ENCODE measurements at places on chromosomes 6 and 20.

- DNase-seq, result no peak
Observed at GRCh38 chr6:169921217-169921616, 169.8 kb downstream of the ERMARD start.

GRCh38 chr20:1401451-1401907 lies 8.6 kb upstream of the FKBP1A start:
- no peak for DNase-seq

DNA sequence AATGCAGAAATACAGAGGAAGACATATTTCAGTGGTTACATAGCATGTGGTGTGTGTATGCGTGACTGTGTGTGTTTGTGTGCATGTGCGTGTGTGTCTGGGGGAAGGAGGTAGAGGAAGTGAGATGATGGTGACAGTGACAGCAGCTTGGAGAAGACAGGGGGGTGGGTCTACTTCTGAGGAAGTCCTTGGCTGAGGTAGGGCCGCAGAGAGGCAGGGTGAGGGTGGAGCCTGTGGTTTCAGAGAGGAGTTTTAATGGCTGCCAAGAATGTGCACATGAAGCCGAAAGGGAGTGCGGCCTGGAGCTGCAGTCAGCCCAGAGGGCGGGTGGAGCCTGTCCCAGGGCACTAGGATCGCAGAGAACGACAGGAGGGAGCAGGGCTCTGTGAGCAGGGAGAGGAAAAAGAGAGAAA lies 22.7 kb upstream of the RNF24 start:
- no peak for DNase-seq

DNA sequence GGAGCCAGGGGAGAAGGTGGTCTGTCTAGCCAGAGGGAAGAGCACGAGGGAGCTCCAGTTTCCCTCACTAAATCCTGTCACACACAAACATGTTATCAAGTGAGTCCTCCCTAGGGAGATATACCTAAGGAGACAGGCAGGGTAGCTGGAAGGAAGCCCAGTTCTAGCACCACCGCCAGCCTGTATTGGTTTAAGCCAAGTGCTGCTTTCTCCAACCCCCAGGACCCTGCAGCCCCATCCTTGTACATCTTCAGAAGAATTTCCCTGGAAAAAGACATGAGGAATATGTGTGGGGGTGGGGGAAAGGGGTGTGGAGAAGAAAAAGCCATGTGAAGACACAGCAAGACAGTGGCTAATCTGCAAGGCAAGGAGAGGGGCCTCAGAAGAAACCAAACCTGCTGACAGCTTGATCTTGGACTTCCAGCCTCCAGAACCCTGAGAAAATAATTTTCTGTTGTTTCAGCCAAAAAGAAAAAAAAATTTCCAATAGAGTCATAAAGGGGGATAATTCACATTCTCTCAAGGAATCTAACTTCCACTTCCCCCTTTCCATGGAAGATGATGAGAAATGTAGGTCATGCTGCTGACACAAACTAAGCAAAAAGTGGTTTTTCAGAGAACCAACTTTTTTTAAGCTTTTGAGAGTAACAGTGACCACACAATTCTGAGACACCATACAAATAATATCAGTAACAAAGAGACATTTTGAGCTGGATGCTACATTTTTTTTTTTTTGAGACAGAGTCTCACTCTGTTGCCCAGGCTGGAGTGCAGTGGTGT lies 103.2 kb upstream of the PRDM1 start:
- DNase-seq, result no peak

DNA sequence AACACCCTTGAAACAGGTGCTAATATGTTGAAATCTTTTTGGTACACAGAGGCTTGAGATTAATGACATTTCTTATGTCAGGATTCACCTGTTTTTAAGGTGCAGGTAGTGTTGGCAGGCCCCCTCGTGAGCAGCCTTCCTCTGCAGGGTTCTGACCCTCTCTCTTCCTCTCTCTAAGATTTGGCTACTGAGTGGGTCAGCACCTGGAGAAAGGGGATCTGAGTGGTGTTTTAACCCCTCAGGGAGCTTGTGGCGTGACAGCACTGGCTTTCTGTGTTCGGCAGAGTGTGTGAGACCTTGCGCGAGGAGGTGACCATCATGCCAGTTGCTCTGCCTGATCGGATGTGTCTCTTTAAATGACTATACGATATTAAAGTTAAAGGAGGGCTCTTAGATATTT lies 37.1 kb downstream of the HIVEP1 start:
- no peak for DNase-seq

DNA sequence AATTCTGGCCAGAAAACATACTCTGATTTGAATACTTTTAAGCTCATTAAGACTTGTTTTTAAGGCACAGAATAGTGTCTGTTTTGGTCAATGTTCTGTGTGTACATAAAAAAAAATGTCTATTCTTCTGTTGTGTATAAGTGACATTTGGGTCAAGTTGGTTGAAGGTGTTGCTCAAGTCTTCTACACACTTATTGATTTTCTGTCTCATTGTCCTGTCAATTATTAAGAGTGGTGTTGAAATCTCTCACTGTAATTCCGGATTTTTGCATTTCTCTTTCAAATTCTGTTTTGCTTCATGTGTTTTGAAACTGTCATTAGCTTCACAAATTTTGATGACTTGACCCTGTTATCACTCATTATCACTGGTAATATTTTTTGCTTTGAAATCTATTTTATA lies 37.5 kb upstream of the EPM2A start:
- no peak for DNase-seq

DNA sequence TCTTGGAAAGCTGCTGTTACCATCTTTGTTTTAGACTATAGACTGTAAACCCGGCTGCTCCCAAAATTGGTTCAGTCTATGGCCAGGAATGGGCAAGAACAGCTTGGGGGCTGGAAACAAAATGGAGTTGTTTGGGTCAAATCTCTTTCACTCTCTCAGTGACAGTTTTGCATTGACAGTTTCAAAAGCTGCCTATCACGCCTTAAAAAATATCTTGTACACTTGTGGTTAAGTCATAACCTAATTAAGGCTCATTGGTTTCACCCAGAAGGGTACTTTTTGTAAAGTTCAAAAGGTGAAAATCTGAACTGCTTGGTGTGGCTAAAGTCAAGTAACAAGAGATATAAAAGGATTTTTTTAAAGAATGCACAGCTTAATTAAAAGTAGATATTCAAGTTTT lies 76.1 kb upstream of the PRL start:
- no peak for DNase-seq

DNA sequence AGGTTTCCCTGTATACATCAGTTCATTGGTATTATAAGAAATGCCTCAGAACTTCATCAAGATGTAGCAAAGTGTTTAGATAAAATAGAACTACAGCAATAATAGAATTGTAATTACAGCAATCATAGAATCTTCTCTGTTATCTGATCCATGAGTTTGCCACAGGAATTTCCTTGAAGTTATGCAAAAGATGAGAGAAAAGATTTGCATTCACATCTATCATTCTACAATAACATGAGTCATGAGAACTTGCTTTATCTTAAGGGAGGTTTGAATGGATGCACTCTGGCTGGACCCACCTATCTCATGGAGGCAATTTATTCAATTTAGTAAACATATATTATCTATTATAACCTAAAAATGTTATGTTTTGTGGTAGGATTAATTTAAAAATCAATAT lies 329.8 kb upstream of the EPHA7 start:
- no peak for DNase-seq

- DNase-seq, result no peak
Observed at GRCh38 chr6:53547166-53547810, 2.4 kb upstream of the GCLC start.

DNA sequence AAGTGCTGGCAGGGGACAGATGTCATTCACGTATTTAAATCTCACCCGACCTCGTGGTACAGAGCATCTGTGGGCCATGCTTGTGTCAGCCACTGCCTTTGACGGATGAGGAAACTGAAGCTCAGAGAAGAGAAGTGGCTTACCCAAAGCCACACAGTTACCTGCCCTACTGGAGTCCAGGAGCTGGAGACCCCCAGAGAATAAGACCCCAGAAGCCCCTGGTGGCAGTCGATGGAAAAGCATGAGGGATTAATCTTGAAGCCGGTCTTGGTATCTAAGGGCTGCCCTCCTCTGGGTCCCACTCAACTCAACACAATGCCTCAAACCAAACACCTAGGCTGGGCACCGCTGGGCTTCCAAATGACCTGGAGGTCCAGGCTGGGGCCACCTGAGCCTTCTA lies 83.1 kb downstream of the GRM4 start:
- DNase-seq, result no peak

DNA sequence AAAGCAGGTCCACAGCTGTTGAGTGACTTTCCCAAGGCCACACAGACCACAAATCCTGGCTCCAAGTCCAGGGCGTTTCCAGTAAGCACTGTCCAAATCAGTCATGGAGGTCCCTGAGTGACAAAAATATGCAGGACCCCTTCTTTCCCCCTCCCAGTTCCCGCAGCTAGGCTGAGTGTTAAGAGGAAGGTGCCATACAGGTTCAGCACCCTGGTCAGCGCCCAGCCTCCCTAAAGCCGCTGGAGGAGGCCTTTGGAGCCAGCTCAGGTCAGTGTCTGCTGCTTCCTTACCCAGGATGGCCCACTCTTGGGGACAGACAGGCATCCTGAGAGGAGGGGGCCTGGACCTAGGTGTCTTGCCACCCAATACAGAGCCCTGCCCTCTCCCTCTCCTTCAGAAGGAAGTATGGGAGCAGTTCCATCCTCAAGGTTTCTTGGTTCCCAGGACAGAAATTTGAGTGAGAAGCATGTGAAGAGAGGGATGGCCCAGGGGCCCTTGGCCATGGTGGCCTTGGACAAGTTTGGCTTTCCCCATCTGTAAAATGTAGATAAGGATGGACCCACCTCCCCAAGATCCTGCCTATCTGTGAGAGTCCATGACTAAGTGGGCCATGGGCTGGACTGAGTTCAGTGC lies 13.2 kb downstream of the TMEM74B start:
- DNase-seq, result no peak

DNA sequence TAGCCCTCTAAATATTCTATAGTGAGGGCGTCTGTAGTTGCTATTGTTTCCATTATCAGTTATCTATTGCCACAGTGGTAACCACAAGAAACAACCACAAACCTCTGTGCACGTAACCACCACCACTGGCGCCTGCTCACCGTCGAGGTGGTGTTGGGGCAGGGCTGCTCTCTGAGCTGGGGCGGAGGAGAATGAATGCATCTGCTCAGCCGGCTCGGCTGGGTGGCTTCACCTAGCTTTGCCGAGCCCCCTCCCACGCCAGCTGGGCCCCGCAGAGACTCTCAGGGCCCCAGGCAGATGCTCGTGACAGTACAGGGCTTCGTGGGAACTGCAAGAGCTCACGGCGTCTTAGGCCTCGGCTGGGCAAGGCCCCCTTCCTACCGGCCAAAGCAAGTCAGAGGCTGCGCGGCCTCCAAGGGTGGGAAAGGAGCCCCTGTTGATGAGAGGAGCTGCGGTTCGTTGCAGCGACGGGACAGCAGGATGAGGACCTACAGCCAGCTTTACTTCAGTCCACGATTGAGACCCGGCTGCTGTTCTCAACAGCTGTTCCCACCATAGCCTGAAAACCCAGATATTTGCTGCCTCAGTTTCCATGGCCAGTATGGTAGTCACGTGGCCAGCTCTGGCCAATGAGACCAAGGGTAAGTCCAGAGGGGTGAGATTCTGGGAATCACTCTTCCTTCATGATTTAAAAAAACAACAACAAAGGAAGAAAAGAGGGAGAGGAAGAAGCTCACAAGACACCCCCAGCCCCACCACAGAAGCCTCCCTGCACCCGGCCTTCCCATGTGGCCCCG lies 120.2 kb upstream of the AFDN start:
- peak; percentile 12 for DNase-seq

GRCh38 chr6:133546098-133546497 lies 304.9 kb downstream of the EYA4 start:
- DNase-seq, result no peak

- DNase-seq, result no peak
Observed at GRCh38 chr6:132961122-132961521, 146.8 kb downstream of the RPS12 start.

GRCh38 chr20:19624221-19624965 lies 133.7 kb upstream of the RIN2 start:
- DNase-seq, result no peak

- DNase-seq, result no peak
Observed at GRCh38 chr6:138965291-138965874, 22.7 kb downstream of the REPS1 start.

DNA sequence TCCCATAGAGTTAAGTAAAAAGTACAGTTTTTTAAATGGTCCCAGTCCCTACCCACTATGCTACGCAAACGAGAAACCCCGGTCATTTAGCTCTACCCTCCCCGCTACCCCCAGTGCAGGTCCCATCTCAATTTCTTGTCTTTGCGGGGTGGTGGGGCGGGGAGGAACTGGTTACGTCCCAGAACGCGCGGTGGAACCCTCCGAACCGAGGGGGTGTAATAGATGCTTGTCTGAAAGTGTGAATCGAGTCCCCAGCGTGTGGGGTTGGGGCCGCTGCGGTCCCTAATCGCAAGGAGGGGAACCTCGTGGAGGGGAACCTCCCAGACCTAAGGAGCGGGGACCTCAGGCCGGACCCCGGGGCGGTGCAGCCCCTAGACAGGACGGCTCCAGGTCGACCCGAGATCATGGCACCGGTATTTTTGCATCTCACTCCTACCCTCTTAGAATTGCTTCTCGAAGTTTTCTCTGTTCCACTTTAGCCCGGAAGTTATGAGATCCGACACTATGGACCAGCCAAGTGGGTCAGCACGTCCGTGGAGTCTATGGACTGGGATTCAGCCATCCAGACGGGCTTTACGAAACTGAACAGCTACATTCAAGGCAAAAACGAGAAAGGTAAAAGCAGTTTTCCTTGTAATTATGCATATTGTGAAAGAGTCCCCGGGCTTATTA lies 779 bp downstream of the HEBP2 start:
- DNase-seq, result no peak

GRCh38 chr6:692356-692851 lies 535 bp downstream of the EXOC2 start:
- peak; percentile 55 for DNase-seq

- no peak for DNase-seq
Observed at GRCh38 chr6:166542580-166542912, 43.9 kb downstream of the RAMACL start.

GRCh38 chr6:120735641-120736040 lies 598.6 kb downstream of the TBC1D32 start:
- no peak for DNase-seq

- DNase-seq, result no peak
Observed at GRCh38 chr6:14747881-14748520, 497.9 kb upstream of the JARID2 start.

- no peak for DNase-seq
Observed at GRCh38 chr6:32113386-32114352, 4.5 kb upstream of the TNXB start.

GRCh38 chr20:24697411-24697810 lies 228.0 kb downstream of the SYNDIG1 start:
- DNase-seq, result no peak

- no peak for DNase-seq
Observed at GRCh38 chr6:151440930-151441329, 11.0 kb downstream of the RMND1 start.

DNA sequence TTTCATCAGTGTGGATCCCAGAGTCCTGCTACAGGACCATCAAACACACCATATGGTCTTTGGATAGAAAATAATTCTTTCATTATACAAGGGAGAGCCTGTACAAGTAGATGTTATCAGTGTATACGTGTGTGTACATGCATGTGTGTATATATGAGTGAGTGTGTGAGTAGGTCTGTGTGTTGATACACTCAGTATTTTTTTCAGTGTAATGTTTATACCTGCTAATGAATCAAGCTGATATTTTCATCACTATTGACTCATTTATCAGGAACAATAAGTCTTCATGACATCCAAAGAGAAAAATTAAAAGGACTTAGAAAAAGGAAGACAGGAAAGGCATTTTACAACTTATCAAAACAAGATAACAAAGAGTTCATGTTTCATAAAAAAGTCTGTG lies 66.5 kb downstream of the EPM2A start:
- no peak for DNase-seq
